ENCODE measurements at places on chromosomes 16 and 17.

GRCh38 chr16:84482001-84482891, 22.2 kb downstream of the MEAK7 start:
- DNase-seq = no peak

DNA sequence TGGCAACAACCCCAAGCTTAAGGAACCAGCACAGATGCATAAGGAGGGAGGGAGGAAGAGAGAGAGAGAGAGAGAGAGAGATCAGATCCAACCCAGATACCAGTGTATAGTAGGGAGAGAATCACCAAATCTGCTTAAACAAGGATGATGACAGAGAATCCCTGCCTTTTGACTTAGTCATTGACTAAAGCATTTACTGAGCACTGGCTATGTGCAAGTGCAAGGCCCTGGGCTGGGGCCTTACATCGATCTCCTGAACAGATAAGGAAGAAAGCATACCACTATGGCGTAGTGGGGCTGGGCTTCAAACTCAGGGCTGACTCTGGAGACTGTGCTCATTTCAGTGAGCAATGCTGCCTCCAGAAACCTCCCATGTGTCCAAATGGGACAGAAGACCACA, 15.8 kb downstream of the TSNAXIP1 start:
- peak; percentile 24 for DNase-seq

GRCh38 chr17:78738278-78738677, 43.8 kb downstream of the CYTH1 start:
- DNase-seq = no peak

DNA sequence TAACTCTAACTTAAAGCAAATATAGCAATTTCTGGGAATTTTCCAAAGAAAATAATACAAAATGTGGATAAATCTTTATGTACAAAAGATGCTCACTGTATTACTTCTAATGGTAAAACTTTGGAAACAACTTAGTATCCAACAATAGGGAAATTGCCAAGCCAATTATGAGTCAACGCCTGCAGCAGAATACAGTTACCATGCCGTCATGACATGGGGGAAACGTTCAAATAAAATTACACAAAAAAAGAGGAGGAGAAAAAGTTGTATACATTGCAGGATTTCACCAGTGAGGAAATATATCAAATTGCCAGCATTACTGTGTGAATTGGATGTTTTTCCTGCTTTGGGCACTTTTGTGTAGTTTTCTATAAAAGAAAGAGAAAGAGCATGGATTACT, 469.6 kb downstream of the SOX9 start:
- DNase-seq = peak; percentile 79

DNA sequence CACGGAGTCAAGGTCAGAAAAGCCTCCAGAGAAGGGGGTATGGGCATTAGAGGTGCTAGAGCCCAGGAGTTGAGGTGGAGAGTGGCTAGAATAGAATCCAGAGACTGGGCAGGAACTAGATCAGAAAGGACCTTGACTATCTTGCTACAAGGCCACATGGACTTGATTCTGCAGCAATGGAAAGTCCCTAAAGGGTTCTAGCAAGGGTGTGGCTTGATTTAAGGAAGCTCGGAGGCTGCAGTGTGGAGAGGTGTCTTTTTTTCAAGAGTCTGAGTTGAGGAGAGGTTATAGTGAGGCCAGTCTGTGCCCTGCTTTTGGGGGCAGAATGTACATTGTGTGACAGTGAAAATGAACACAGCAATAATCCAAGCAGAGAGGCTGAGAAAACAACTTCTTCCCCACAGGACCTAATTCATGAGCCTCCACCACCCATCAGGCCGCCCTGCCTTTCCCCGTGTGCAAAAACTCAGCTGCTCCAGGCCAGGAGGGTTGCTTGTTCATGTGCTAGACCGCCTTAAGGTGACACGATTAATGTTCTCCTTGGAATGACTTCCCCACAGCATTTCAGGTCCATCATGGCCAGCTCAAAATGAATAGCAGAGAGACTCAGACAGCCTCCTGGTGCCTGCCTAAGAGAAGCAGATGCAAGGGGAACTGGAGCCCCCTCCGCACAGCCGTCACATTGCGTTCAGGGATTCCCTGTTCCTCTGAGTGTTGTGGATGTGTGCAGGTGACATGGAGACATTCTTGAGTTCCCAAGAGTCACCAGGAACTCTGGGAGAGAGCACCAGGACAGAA, 8.7 kb upstream of the BEAN1 start:
- no peak for DNase-seq

DNA sequence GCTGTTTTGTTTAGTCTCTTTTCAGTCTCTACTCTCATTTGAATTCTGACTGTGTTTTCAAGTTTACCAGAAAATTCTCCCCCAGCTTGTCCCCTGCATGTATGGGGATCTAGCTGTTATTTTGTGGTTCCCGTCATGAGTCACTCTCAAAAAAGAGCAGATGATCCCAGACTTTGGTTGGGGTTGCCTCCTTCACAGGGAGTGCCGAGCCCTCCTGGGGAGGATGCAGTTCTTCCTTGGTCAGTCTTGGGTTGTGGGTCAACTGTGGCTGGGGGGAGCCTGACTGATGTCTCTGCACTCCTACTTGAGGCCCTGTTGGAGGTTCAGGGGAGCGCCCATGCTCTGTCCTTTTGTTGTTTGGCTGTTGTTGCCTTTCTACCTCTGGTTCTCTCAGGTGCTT, 37.7 kb downstream of the EPN2 start:
- DNase-seq = no peak

DNA sequence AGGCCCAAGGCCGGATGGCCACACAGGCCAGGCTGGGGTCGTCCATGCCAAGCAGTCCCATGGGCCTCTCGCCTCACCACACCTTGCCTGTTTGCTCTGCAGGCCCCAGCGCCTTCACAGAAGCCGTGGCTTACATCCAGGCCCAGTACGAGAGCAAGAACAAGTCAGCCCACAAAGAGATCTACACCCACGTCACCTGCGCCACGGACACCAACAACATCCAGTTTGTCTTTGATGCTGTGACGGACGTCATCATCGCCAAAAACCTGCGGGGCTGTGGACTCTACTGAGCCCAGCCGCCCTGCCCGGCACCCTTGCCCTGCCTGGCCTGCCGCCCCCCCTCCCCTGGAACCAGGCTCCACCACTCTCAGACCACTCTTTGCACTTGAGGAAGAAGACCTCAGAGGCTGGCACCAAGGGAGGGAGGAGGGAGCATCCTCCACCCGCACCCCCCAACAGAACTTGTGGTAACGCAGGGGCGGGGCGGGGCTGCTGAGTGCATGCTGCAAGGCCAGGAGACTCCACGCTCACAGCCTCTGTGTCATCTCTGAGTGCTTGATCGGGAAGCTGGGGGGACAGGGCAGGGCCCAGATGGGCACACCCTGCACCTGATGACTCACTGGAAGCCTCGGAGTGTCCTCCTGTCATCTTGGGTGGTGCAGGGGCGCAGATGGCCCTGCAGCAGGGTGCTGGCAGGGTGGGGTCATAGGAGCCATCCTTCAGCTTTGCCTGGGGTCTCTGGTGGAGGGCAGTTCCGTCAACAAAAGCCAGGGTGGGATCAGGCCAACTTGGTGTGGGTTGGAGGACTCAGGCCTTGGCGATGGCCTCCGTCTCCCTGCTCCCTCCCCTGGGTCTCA, 81.5 kb downstream of the AMFR start:
- no peak for DNase-seq

GRCh38 chr16:22739077-22739476, 74.9 kb upstream of the HS3ST2 start:
- DNase-seq = no peak

All from HCEC 1CT (cell line).